ENCODE measurements at places on chromosomes 13 and 19.
A peak's percentile ranks its signal among the peaks of the same experiment; 100 is the strongest.

DNA sequence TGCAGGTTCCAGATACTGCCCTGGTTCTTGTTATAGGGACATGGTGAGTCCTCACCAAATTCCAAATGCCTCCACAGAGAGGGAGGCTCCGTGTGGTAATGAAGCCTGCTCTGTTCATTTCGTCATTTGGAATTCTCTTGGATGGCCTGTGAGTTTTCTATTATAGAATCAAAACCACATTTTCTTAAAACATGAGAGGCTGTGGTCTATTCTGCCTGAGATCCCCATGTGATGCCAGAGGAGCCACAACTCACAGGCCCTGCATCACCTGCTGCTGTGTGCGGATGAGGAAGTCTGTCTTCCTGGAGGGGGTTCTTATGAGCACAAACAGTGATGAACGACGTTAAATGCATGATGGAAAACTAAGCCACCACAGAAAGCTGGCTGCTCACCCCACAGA lies 264.4 kb downstream of the UQCRFS1 start:
- no peak for DNase-seq

- peak; percentile 92 for DNase-seq
Observed at GRCh38 chr19:7874076-7874896, at the start of gene PRR36. Gene PRR36, minus strand, starts transcription at chr19:7874390. Its CDS starts 701 bp downstream, at chr19:7873689.

- no peak for DNase-seq
Observed at GRCh38 chr19:56942756-56943155, 102.2 kb upstream of the PEG3 start.

GRCh38 chr19:45352062-45352461 lies 11.5 kb downstream of the KLC3 start:
- no peak for DNase-seq

- DNase-seq = no peak
Observed at GRCh38 chr13:65584126-65584525, 1646.0 kb downstream of the PCDH9 start.

DNA sequence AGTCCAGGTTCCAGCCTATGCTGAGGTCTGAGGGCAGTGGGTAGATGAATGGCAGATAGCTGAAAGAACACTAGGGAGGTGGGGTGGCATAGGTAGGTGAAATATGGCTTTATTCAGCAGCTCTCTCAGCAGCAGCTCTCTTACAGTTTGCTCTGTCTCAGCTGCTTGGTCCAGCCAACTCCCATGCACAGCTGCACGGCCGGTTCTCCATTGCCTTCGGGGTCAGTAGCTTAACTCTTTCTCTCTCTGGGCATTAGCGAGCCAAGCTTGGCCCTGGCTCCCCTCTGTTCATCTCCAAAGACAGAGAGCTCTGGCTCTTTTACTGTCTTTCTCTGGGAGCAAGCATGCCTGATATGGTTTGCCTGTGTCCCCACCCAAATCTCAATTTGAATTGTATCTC lies 151.9 kb downstream of the MYO16 start:
- DNase-seq = no peak

DNA sequence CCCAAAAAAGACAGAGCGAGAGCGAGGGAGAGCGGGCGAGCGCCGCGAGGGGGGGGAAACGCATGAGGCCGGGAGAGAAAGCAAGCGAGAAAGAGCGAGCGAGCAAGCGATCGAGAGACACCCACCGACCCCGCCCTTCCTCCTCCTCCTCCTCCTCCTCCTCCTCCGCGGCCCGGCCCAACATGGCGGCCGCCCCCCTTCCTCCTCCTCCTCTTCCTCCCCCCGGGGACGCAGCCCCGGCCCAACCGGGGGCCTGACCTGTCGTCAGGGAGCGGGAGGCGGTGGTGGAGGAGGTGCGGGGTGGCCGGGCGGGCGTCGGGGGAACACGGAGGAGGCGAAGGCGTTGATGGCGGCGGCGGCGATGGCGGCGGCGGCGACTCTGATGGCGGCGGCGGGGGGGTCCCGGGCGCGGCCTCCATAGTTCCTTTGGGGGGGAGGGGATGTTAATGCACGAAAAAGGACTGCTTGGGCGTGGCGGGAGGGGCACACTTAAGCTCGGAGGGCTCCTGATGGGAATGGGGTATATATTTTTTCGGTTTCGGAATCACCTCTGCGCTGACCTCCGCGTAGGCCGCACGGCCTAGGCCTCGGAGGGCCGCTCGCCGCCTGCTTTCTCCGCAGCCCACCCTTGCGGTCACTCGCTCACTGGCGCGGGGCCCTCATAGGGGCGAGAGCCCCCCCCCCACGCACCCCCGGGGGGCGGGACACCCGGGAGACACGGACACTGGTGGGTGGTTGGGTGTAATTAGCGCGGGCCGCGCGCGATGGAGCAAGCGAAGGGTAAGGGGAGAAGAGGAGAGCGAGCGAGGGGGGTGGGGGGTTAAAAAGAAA lies 1.2 kb downstream of the ZC3H4 start:
- DNase-seq = peak; percentile 83

GRCh38 chr19:50705422-50706019 lies 14.1 kb downstream of the SHANK1 start:
- DNase-seq = peak; percentile 38

DNA sequence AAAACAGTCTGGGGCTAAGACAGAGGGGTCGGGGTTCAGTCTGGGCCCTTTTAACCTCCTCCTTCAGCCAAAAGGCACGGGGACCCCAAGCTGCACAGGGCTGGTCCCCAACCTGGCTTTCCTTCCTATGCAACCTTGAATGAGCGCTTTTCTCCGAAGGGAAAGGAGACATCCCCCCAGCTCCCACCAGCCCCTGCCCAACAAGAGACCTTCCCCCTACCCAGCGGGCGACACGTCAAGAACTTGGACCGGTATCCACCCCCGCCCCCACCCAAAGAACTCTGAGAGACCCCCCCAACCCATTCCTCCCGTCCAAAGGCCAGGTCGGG lies 35.0 kb upstream of the NANOS3 start:
- no peak for DNase-seq

- no peak for DNase-seq
Observed at GRCh38 chr13:103288114-103288513, 221.9 kb upstream of the SLC10A2 start.

DNA sequence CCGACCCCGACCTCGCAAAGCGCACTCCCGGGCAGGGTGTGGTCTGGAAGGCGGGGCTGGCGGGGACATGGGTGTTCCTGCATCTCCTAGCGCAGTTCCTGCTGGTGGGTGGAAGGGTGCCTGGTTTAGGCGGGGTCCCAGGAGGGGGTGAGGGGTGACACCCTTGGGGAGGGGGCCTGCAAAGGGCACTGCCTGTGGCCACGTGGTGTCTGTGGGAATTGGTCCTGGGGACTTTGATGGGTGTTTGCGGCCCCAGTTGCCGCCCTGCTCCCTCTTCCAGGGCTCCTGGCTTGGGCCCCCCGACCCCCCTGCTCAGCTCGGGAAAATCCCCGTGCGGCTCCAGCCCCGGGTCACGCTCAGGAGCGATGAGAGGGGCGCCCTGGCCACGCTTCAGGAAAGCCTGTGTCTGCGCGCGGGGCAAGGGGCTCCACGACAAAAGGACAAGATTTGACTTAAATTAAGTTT lies 19.1 kb downstream of the WTIP start:
- DNase-seq = no peak

GRCh38 chr13:95480131-95480545 lies 72.4 kb upstream of the CLDN10 start:
- no peak for DNase-seq

DNA sequence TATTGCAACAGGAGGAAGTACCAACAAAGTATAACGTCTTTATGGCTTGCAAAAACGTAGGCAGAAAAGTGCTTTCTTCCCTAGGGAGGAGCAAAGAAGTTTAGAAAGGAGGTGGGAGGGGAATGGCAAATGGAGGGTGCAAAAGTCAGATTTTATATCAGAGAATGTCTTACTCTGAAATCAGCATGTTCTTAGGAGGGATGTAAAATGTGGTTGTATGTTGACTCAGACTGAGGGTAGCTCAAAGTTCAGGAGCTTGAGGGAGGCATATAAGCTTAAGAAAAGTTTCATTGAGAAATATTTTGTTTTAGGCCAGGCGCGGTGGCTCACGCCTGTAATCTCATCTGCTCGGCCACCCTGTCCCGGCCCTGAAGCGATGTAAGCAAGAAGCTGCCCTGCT lies 1.7 kb downstream of the ZNF90 start:
- DNase-seq = no peak

DNA sequence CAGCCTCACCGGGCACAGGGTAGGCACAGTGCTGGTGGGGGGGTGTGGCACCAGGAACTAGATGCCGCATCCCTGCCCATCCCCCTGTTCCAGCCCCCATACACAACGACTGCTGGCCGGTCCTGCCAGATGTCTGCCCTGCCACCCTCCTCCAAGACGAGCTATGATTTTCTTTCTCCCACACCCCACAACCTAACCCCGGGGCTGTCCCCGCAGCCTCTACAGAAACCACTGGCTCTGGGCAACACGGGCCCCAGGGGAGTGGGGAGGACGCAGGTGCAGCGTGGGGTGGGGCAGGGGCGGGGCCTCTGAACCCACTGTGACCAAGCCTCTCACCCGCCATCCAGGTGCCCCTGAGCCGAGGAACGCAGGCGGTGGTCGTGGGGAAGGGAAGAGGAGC lies 15.5 kb downstream of the PGLS start:
- peak; percentile 57 for DNase-seq

DNA sequence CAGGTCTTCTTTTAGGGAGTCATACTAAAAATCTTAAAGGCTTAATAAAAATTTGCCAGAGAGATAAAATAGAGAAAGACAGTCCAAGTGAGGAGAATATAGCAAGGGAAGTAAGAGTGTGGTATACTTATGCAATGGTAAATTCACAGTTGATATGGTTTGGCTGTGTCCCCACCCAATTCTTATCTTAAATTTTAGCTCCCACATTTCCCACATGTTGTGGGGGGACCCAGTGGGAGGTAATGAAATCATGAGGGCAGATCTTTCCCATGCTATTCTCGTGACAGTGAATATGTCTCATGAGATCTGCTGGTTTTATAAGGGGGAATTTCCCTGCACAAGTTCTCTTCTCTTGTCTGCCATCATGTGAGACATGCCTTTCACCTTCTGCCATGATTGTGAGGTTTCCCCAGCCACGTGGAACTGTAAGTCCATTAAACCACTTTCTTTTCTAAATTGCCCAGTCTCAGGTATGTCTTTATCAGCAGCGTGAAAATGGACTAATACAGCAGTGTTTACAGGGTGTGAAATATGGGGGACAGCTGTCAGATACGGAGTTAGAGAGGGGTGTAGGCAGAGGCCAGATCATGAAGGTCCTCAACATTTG lies 115.4 kb downstream of the UGGT2 start:
- no peak for DNase-seq

DNA sequence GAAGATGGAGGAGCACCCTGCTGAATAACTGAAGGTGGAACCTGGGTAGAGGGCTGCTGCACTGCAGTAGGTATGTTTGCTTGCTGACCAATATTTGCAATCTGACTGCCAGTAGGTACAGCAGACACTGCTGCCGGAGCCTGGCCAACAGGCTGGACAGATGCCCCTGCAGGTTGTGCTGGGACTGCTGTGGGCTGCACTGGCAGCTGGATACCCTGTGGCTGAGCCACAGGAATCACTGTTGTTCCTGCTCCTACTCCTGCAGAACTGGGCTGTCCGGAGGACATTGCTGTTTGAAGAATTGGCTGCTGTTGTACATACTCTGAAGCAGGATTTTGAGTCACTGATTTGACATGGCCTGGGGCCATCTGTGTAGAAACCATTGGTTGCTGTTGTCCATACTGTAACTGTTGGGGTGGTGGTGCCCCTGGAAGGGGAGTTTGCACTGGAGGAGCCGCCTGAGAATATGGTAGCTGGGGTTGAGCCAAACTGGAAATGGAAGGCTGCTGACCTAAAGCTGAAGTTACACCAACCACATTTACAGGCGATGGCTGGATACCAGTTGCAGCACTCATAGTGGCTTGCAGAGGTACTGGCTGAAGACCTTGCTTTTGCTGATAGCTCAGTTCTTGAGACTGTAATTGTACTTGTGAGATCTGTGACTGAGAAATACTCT lies 2.2 kb downstream of the TSC22D1 start:
- DNase-seq = no peak

DNA sequence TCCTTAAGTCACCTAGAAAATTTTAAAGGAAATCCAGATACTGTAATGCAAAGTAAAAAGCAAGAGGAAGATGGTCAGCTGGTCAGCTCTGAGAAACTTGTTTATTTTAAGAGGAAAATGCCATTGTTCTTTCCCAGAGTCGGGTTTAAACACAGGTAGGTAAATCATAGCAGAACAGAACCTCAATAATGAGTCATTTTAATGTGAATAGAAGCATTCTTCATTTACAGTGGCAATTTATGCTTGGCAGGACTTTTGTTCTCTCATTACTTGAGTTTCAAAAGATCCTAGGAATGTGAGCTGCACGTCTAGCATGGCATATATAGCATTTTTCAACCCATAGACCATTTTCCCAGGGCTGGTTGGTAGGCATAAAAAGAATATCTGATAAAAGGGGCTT lies 132.3 kb downstream of the LIG4 start:
- no peak for DNase-seq

GRCh38 chr13:70612881-70613280 lies 504.6 kb upstream of the KLHL1 start:
- DNase-seq = no peak

DNA sequence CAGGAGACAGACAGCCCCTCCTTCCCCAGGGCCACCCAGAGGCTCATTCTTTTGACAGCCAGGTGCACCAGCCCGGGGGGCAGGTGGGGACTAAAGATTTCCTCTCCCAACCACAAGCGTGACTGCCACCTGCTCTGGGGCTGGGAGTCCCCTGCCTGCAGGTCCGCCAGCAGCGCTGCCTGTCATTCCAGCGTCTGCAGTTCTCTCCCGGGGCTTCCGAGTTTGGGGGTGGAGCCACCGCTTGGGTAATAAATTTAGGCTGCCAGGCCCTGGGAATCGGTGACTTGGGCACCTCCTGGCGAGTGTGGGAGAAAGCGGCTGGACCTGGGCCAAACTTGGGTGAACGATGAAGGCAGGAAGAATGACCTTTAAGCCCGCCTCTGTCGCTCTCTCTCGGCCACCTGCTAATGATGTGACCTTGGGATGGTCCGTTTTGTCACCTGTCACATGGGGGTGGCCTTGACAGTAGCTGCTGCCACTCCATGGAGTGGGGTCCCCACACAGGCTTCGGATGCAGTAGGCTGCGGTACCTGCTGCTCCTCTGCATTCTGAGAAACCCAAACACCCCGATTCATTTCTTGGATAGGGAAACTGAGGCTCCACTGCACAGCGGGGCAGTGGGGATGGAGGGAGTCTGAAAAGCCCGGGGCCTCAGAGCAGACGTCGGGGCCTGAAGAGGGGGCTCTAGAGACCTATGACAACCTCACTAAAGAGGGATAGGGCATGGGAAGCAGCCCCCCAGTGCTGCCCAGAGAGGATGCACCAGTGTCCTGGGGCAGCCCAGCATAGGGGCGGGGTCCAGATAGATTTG lies 12.8 kb downstream of the FUT6 start:
- DNase-seq = peak; percentile 96

GRCh38 chr19:13691569-13692435 lies 72.5 kb upstream of the MRI1 start:
- peak; percentile 32 for DNase-seq

DNA sequence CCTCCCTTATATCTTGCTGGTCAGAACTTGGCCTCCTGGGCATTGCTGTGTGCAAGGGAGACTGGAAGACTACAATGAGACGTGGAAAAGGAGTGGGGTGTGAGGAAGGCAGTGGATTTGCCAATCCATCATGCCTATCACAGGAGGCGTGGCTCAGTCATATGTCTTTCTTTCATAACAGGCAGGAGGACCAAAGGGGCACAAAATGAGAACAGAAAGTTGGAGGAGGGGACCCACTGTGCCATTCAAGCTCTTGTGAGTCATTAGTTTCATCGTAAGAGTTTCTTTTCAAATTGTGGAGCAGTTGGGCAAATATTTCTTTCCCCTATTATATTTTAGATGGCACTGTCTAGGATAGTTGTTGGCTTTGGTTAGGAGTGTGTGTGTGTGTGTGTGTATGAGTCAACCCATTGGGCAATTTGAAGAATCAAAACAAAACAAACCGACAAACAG lies 471.5 kb downstream of the TSHZ3 start:
- no peak for DNase-seq

GRCh38 chr19:7830272-7830771 lies 304 bp downstream of the EVI5L start:
- no peak for DNase-seq

Data from NCI-H1436 (cell line).